ENCODE measurements at places on chromosomes 2 and 18. TPM values are rescaled to one million over a fixed set of nuclear protein-coding genes. Genes with fewer than 3 reads are reported as not detected.

The DCDC2C gene
- not detected for total RNA-seq

The TRIB2 gene
- 32.0 TPM for total RNA-seq

The SMAD4 gene
- total RNA-seq: 91.9 TPM

The SERPINB12 gene
- total RNA-seq: not detected

The CIB4 gene
- not detected for total RNA-seq

The EMX1 gene
- total RNA-seq: 1.7 TPM

All from kidney epithelial cell (primary cell).